Panc1 (cell line): ENCODE measurements at places on chromosomes 5 and 9.

DNA sequence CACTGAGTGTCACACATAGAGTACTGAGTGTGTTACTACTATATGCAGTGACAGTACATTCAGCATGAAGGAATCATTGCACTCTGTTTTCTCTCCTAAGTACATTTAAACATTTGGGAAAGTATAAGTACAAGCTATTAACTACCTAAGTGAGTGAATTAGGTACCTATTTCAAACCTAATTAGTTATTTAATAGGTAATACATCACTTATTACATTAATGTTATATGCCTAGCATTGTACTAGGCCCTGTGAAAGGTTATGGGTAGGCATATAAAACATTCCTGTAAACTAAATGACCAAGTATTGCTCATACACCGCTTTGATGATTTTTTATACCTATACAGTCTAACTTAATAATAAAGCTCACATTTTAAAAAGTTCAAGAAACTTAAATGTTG is 25.7 kb upstream of the PPP3R2 start:
- H3K27me3 ChIP-seq, result no peaks in the 10 kb centered on the region
- no peaks in the 10 kb centered on the region for H3K4me1 ChIP-seq
- no peak overlapping the region for H3K27ac ChIP-seq
- DNase-seq, result no peak
- no peaks in the 10 kb centered on the region for H3K36me3 ChIP-seq
- no peak overlapping the region for H3K4me3 ChIP-seq

DNA sequence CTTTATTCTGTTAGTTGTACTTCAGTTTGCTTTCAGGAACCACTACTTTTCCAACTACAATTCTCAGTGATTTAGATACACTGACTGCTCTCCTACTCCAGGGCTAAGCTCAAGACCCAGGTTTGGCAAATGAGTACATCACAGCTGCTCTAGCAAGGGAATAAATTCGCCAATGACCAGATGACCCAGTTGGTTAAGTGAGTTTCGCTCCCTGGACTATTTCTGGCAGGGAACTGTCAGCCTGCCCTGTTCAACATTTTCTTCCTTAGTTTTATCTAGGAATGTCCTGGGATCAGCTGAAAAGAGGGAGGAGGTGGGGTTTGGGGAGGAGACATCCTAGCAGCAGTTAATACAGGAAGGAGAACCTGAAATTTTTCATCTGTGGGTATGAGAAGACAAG is 6.4 kb upstream of the STARD4 start:
- no peak overlapping the region for H3K27ac ChIP-seq
- DNase-seq, result no peak
- H3K4me3 ChIP-seq, result no peak overlapping the region

- H3K27ac ChIP-seq, result no peak overlapping the region
- peaks cover 8% of the 10 kb centered on the region for H3K4me1 ChIP-seq
- H3K4me3 ChIP-seq, result no peak overlapping the region
- H3K36me3 ChIP-seq, result no peaks in the 10 kb centered on the region
- H3K27me3 ChIP-seq, result no peaks in the 10 kb centered on the region
Measured at GRCh38 chr5:87300744-87301143, 33.1 kb downstream of the RASA1 start.

GRCh38 chr9:22425551-22425950 is 21.1 kb upstream of the DMRTA1 start:
- DNase-seq, result no peak
- no peaks in the 10 kb centered on the region for H3K36me3 ChIP-seq
- no peak overlapping the region for H3K4me3 ChIP-seq
- H3K4me1 ChIP-seq, result no peaks in the 10 kb centered on the region
- no peak overlapping the region for H3K27ac ChIP-seq

DNA sequence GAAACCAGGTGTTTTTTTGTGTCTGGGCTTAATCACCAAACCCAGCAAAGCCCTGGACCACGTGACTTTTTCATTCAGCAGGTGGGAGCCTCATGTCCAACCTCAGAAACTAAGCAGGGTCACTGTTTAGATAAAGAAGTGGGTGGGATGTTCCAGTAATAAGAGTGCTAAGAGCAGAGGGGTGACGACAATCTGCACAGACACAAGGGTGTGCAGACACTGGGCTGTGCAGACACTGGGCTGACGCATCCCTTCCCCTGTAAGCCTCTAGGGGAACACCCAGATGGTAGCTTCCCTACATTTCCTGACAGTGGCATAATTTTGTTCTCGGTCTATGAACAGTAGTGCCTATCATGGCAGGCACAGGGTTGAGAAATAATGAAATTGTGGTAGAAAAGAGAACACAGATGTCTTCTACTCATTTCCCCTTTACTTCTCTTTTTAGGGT is 85.1 kb downstream of the SAXO1 start:
- H3K36me3 ChIP-seq, result no peaks in the 10 kb centered on the region
- no peaks in the 10 kb centered on the region for H3K27me3 ChIP-seq
- H3K27ac ChIP-seq, result no peak overlapping the region
- H3K4me3 ChIP-seq, result no peak overlapping the region
- no peak for DNase-seq

DNA sequence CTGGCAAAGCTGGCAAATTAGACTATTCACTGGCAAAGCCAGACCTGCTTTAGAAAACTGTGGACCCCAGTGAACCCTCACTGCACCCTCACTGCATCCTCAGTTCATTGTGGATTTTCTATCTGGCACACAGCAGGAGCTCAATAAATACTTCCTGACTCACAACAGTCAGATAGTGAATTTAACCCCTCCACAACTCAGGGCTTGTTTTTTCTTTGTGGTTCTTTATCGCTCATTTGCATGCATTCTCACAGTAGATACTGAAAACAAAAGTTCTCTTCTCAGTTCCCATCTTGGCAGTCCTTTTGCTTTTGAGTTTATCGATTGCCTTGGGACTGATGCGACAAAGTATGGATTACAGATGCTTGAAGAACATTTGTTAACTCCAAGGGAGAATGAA is 99.8 kb downstream of the ACTL7B start:
- no peak for DNase-seq
- H3K4me1 ChIP-seq, result no peaks in the 10 kb centered on the region
- H3K27me3 ChIP-seq, result no peaks in the 10 kb centered on the region
- no peak overlapping the region for H3K4me3 ChIP-seq
- no peak overlapping the region for H3K27ac ChIP-seq

- no peak for DNase-seq
- H3K4me3 ChIP-seq, result no peak overlapping the region
- no peaks in the 10 kb centered on the region for H3K36me3 ChIP-seq
- no peak overlapping the region for H3K27ac ChIP-seq
- H3K4me1 ChIP-seq, result no peaks in the 10 kb centered on the region
Measured at GRCh38 chr9:98712987-98713386, 4.3 kb upstream of the GABBR2 start.

GRCh38 chr5:172502969-172503368 is 48.6 kb upstream of the SH3PXD2B start:
- no peaks in the 10 kb centered on the region for H3K36me3 ChIP-seq
- H3K4me1 ChIP-seq, result no peaks in the 10 kb centered on the region
- DNase-seq, result no peak

DNA sequence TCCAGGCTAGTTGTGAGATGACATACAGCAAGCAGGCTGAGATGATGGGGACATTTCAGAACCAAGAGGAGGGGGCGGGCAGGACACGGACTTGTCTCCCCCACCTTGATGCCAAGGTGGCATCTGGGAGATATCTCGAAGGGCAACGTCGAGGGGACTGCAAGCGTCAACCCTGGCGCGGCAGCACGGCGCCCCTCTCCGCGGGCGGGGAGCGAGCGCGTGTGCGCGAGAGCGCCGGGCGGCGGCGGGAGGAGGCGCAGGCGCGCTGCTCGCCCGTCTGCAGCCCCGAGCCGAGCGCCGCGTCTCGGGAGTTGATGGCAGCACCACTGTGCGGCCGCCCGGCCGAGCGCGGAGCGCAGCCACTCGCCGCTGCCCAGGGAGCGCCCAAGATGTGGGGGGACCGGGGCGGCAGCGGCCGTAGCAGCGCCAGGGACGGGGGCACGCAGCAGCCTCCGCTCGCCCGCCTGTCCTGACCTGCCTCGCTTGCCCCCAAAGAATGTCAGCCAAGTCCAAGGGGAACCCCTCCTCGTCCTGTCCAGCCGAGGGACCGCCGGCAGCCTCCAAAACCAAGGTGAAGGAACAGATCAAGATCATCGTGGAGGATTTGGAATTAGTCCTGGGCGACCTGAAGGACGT is at the start of gene PRR16:
Gene PRR16 (plus strand): TSS at position 310 of the 636 bp plus-strand sequence.
- H3K4me3 ChIP-seq, result peak within 1 kb of the TSS; percentile 45
- H3K27me3 ChIP-seq, result peaks cover 4% of the 10 kb centered on the region; the same call in 1 of the 2 replicates
- no peak within 1 kb of the TSS for H3K27ac ChIP-seq
- no peaks in the 10 kb centered on the region for H3K4me1 ChIP-seq
- H3K36me3 ChIP-seq, result no peaks in the 10 kb centered on the region

DNA sequence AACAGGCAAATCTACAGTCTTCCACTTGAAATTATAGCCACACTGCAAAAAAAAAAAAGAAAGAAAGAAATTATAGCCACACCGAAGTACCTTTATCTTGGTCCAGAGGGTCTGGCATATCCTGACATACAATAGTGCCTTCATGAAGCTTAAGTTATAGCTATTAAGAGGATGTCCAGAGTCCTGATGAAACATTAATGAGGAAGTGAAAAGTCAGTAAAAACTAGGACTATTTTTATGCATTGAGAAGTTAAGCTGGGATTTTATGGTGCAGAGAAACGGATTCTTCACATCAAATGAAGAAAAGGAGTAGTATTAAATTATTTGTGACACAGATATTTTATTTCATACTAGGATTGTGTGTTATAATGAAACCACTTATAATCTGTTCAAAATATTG is 123.9 kb downstream of the SV2C start:
- H3K36me3 ChIP-seq, result no peaks in the 10 kb centered on the region
- no peak overlapping the region for H3K27ac ChIP-seq
- no peaks in the 10 kb centered on the region for H3K4me1 ChIP-seq
- peaks cover 3% of the 10 kb centered on the region; the same call in 1 of the 2 replicates for H3K27me3 ChIP-seq
- DNase-seq, result no peak

DNA sequence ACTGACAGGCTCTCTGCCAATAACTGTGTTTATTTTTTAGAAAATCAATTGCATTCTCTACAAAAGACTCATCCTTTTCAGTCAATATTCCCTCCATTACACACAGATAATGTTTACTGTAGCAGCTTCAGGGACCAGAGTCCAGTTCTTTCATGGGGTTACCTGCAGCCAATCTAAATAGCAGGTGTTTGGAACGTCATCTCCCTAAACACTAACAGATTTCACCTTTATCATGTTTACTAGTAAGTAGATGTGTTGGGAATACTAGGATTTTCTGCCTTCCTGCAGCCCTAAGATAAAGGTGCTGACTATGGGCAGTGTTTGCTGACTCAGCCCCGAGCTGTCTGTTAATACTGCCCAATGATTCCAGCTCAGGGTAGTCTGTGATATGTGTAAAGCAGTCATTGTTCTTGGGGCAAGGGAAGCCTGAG is 447.0 kb downstream of the KIF4B start:
- no peaks in the 10 kb centered on the region for H3K4me1 ChIP-seq
- H3K27me3 ChIP-seq, result no peaks in the 10 kb centered on the region
- no peaks in the 10 kb centered on the region for H3K36me3 ChIP-seq
- no peak for DNase-seq
- H3K4me3 ChIP-seq, result no peak overlapping the region
- H3K27ac ChIP-seq, result no peak overlapping the region

DNA sequence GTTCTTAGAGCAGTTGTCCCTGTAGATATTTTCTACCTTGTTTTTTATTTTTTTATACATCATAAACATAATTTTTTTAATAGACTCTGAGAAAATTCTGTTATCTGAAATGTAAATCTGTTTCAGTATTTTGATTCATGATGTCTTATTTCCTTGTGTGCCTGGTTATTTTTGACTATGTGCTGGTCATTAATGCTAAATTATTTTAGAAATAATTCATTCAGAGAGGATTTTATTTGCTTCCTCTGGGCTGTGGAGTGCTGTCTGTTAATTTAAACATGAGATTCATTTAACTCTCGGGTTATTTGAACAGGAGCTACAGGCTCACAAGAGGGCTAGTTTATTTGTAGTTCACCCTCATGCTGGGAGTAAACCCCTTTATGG is 124.3 kb upstream of the PITX1 start:
- H3K27ac ChIP-seq, result no peak overlapping the region
- H3K27me3 ChIP-seq, result no peaks in the 10 kb centered on the region; the same call in 1 of the 2 replicates
- no peaks in the 10 kb centered on the region for H3K36me3 ChIP-seq
- no peaks in the 10 kb centered on the region for H3K4me1 ChIP-seq
- no peak overlapping the region for H3K4me3 ChIP-seq

GRCh38 chr9:122218071-122218934 is 10.5 kb downstream of the LHX6 start:
- H3K36me3 ChIP-seq, result no peaks in the 10 kb centered on the region
- H3K27me3 ChIP-seq, result no peaks in the 10 kb centered on the region
- H3K4me3 ChIP-seq, result no peak overlapping the region
- no peak overlapping the region for H3K27ac ChIP-seq

DNA sequence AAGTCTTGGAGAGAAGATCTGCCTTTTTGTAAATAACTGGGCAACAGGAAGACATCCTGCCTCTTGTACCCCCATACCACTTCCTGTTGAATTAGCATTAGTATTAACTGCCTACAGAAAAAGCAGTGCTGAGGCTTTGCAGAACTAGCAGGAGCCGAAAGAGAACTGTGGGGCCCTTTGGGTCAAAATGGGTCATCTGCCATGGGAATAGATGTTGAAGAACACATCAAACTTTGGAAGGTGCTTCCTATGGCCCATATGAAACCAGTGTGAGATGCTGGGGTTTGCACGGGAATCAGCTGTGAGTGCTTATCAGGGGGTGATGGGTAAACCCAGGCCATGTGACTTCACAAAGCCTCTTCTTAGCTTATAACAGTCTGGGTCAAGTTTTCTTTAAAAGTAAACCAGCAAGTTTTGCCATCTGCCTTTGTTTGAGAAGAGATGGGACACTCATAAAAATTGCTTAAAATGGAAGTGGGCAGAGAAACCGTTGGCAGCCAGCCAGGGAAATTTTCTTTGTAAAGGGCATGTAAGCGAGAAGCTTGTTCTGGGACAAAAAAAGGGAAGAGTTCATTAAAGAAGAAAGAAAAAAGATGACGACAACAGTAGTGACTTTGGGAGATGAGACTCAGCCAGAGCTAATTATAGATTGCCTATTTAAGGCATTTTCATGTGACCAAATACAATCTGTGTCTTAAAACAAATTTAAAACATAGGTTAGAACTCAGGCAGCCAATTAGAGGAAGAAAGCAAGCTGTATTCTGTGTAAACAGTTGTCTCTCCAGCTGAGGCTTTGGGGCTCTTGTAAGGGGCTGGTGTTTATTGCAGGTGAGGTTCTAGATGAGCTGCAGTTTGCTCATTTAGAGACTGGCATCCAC is 4.4 kb downstream of the SLC25A25 start:
- H3K36me3 ChIP-seq, result no peaks in the 10 kb centered on the region
- peak overlapping the region; percentile 59; the same call in 1 of the 2 replicates for H3K27ac ChIP-seq
- peaks cover 14% of the 10 kb centered on the region for H3K4me1 ChIP-seq
- no peak overlapping the region for H3K4me3 ChIP-seq
- H3K27me3 ChIP-seq, result no peaks in the 10 kb centered on the region
